SK-N-SH treated with all-trans-retinoic acid at 6 μM for 48 hours (cell line): ENCODE measurements at places on chromosomes 3 and 15.
A peak's percentile ranks its signal among the peaks of the same experiment; 100 is the strongest.

GRCh38 chr3:66938338-66938963 is 59.7 kb upstream of the KBTBD8 start:
- peak; percentile 96 for ATAC-seq

- no peak for ATAC-seq
Measured at GRCh38 chr3:174098746-174099145, 701.2 kb downstream of the NLGN1 start.

- ATAC-seq, result no peak
Measured at GRCh38 chr3:51710631-51711351, 3.9 kb downstream of the GRM2 start.

- no peak for ATAC-seq
Measured at GRCh38 chr3:108820586-108820985, 2.0 kb upstream of the TRAT1 start.

GRCh38 chr3:182369861-182370260 is 423.4 kb upstream of the ATP11B start:
- no peak for ATAC-seq

DNA sequence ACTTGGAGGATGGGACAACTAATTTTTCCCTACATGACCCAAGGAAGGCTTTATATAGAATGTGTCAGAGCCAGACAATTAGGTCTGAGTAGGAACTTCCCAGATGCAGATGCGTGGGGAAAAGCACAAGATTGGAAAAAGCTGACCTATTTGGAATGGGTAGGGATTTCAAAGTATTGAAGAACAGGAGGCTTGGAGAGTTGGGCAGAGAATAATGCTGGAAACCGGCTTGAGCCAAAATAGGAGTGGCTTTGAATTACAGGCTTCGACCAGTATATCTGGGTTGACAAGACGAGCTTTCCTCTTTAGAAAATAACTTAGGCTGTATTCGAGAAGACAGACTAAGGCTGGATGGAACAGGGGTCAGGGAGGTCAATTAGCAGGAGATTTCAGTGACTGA is 181.1 kb downstream of the GBE1 start:
- ATAC-seq, result no peak

GRCh38 chr3:38573111-38573510 is 76.4 kb downstream of the SCN5A start:
- no peak for ATAC-seq

- no peak for ATAC-seq
Measured at GRCh38 chr15:96058103-96058851, 272.2 kb upstream of the NR2F2 start.

DNA sequence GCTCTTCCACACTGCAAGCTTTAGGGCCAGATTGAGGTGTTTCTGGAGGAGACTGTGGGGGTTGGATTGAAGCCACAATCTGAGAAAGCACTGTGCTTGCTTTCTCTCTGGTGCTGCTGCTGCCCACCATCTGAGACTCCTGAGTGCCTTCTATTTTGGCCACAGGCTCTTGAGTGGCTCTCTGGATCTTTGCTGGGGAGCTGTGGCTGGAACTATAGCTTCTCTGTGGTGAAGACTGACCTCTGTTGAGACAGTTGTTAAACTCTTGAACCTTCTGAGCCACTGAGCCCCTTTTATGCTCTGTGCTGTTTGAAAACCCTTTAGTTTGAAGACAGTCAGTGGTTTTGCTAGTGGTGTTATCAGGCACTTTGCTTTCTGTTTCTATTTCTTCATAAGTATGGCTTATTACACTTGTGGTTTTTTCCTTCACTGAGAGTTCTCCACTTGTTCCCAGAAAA is 108.7 kb upstream of the TSPAN3 start:
- ATAC-seq, result no peak

GRCh38 chr3:194386648-194387047 is 12.4 kb downstream of the GP5 start:
- no peak for ATAC-seq

GRCh38 chr3:104126864-104127553 is 1239.7 kb upstream of the ALCAM start:
- ATAC-seq, result no peak
